Pons (tissue), 1 donor: ENCODE measurements at places on chromosomes 2 and 18.

DNA sequence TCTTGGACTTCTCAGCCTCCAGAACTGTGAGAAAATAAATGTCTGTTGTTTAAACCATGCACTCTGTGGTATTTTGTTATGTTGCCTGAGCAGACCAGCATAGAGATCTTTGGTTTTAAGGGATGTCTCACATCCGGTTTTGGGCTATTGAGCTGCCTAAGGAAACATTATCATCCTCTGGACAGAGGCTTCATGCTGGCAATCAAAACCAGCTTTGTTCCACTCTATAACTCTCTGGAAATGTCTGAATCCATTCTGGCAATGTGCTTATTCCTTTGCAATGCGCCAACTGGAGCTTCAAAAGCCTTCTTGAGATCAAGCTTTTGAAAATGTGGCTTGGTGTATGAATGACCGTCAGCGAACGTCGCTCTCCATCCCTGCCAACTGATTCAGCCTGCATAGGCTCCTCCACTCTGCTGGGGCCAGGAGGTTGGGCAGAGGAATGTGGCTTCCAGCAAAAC, 183.6 kb upstream of the MGAT5 start:
- no peak for DNase-seq

DNA sequence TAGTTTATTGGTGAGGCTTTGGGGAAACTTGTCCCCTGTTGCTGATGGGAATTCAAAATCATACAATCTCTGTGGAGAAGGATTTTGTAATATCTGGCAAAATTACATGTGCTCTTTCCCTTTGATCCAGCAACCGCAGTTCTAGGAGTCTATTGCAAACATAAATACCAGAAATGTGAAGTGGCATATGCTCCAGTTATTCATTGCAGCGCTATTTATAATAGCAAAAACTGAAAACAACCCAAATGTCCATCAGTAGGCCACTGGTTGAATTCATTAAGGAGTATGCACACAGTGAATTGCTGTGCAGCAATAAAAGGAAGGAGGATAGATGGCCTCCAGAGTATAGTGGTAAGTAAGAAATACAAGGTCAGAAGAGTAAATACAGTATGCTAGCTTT, 76.5 kb downstream of the HNRNPLL start:
- DNase-seq: no peak

DNA sequence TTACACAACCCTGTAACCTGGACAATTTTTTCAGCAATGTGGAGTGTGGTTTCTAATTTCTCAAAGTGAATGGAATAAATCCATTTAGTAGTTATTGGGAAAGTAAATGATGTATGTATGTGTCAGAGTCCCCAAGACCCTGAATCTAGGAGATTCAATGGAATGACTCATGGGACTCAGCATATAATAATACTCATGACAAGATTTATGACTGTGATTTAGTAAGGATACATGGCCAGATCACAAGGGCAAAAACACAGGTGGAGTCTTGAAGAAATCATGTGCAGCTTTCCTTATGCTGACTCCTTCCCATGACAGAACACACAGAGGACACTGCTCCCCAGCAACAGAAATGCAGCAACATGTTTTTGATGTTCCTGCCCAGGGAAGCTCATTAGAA, 1877.7 kb upstream of the LRRTM1 start:
- DNase-seq: no peak

DNA sequence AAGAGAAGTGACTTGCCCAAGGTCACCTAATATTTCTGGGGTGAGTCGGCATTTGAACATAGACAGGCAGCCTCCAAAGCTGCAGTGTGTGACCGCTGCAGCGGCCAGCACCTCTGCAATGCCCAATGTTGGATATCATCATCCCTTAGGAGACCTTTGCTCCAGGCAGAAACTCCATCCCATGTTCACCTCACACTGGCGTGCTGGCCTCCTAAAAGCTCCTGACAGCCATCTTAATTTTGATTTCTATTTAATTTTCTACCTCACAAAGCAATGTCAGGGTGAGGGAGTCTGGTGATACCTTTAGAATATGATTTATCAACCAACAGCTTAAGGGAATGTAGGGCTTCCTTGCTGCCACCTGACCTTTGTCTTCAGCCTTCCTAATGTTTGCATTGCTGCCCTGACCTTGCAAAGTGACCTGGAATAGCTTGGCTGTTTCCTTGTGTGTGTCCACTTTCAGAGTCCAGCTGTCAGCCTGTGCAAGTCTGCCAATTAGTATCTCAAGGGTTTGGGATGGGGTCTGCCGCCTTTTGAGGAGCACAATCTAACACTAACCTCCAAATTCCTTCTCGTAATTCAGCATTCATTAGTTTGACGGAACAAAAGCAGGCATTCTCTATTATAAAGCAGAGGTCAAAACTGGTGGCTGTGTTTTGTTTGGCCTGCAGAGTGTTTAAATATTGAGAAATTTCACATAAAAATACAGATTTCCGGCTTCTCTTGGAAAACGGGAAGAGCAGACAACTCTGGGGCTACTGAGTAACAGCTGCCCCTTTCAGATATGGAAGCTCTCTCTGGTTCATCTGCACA, 127.6 kb downstream of the PLEKHM3 start:
- DNase-seq: peak; percentile 59

GRCh38 chr2:107322416-107322815, 436.4 kb upstream of the ST6GAL2 start:
- no peak for DNase-seq

DNA sequence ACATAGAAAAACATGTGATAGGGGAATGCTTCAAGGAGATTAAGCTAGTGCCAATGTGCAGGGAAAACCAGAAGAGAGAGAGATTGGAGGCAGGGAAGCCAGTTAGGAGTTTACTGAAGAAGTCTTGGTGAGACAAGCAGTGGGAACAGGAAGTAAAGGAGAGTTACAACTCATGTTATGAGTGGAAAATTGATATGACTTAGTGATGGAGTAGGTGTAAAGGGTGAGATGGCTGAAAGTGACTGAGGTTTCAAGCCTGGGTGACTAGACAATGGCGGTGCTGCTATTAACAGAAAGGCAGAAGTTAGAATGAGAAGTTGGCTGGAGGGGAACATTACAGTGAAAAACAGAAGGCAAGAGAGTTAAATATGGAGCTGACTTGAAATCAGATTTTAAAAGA, 16.5 kb downstream of the DOK1 start:
- no peak for DNase-seq

GRCh38 chr2:2112416-2113105, 218.5 kb downstream of the MYT1L start:
- DNase-seq: no peak
